Stimulated activated CD4-positive, alpha-beta T cell treated with anti-CD3 and anti-CD28 coated beads, Interleukin-4, amount 100 ng/mL, for 48 hours (primary cell): ENCODE measurements at places on chromosomes 11 and 22.
A peak's percentile ranks its signal among the peaks of the same experiment; 100 is the strongest.

GRCh38 chr22:25407859-25408229 lies 156.6 kb upstream of the GRK3 start:
- DNase-seq = no peak

DNA sequence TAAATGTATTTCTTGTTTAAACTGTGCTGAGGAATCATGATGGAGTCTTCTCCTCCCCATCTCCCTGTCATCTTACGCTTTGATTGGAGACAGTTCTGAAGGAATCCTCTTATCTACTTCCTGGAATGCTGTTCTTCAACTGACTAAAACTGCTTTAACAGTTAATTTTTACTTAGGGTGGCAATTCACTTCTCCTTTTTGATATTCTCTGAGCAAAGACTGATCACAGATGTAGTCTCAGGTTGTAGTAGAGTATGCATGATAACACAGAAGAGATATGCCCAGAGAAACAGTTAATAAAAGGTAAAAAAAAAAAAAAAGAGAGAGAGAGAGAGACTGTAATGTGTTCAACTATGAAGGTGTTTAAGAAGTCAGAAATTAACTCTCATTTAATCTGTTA lies 1.4 kb upstream of the CASP5 start:
- DNase-seq = no peak

DNA sequence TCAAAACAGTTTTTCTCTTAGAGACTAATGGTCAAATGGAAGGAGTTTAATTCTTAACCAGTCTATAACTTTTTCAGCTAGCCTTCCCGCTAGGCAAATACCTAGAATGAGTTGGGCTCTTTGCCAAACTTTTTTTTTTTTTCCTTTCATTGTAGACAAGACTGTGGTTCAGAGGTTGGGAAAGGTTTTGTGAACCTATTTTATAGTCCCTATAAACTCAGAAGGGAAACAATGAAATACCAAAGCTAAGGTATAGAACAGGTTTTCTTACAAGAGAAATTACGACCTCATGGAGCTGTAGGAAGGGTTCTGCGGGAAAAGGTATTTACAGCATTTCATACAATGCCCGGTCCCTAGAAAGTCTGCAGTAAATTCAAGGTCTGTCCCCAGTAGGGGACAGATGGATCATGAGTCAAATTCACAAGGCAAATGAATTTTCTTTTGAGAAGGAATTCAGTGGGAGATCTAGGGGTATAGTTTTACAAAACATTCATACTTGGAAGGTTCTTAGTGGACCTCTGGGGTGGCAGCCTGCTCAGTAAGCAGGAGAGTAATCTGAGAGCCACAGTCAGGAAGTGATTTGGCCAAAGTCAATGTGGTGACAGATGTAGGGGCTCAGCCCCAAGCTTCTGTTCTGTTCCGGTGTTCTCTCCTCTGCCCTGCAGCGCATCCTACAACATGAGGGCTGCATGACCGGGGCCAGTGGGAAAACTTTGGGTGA lies 146.8 kb downstream of the DBX1 start:
- DNase-seq = no peak

DNA sequence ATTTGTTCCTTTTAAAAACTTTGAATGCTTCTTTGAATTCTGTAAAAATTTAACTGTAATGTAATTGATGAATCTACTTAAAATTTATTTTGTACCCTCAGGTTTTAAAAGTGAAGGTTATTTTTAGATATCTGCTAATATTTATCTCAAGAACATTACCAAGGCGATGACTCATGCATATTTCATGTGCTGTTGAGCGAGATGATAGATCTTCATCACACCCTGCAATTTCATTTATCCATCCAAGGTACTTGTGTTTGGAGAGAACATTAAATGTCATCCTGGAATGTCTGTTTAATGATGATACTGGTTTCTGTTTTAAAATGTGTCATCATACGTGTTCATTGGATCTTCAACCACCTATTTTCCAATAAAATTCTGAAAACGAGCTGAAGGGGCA lies 6.7 kb upstream of the OOSP4A start:
- DNase-seq = no peak

- no peak for DNase-seq
Observed at GRCh38 chr11:73047773-73048371, 94.2 kb downstream of the FCHSD2 start.

- DNase-seq = no peak
Observed at GRCh38 chr11:70498171-70498571, 99.8 kb downstream of the CTTN start.

GRCh38 chr22:50326956-50327710 lies at the start of gene DENND6B:
Gene DENND6B (minus strand): TSS chr22:50327012. CDS start chr22:50326988, 24 bp downstream.
- DNase-seq = peak; percentile 59

- DNase-seq = no peak
Observed at GRCh38 chr11:114400915-114401223, 403 bp downstream of the RBM7 start.
